Spinal cord (tissue), 10 donors: ENCODE measurements at places on chromosomes 6 and 20. TPM values are rescaled to one million over a fixed set of nuclear protein-coding genes. Genes with fewer than 3 reads are reported as not detected.
A peak's percentile ranks its signal among the peaks of the same experiment; 100 is the strongest.

The GPX5 gene
- not detected for total RNA-seq

The NMBR gene
- 1.5 TPM for total RNA-seq

The ENPP5 gene
- total RNA-seq = 14.2 TPM

The TMEM239 gene
- total RNA-seq = not detected

GRCh38 chr6:125188037-125188436, 34.5 kb downstream of the TPD52L1 start:
- DNase-seq = no peak
- H3K27ac ChIP-seq = no peak overlapping the region
- H3K36me3 ChIP-seq = no peaks in the 10 kb centered on the region
- H3K4me1 ChIP-seq = no peaks in the 10 kb centered on the region

GRCh38 chr20:6169251-6169650, 46.4 kb upstream of the FERMT1 start:
- H3K36me3 ChIP-seq = no peaks in the 10 kb centered on the region
- no peak overlapping the region for H3K4me3 ChIP-seq
- H3K27ac ChIP-seq = no peak overlapping the region

- no peak for DNase-seq
- no peaks in the 10 kb centered on the region for H3K27me3 ChIP-seq
- peaks cover 20% of the 10 kb centered on the region for H3K36me3 ChIP-seq
- peaks cover 70% of the 10 kb centered on the region for H3K4me1 ChIP-seq
- no peak overlapping the region for H3K4me3 ChIP-seq
- H3K27ac ChIP-seq = peak overlapping the region; percentile 68
Observed at GRCh38 chr20:37408302-37409193, 62.6 kb downstream of the SRC start.
